Suprapubic skin (tissue), 4 donors: ENCODE measurements at places on chromosomes 6 and 20. TPM values are rescaled to one million over a fixed set of nuclear protein-coding genes. Genes with fewer than 3 reads are reported as not detected.

GRCh38 chr6:83270971-83271719, 78.0 kb downstream of the RWDD2A start:
- DNase-seq = no peak

DNA sequence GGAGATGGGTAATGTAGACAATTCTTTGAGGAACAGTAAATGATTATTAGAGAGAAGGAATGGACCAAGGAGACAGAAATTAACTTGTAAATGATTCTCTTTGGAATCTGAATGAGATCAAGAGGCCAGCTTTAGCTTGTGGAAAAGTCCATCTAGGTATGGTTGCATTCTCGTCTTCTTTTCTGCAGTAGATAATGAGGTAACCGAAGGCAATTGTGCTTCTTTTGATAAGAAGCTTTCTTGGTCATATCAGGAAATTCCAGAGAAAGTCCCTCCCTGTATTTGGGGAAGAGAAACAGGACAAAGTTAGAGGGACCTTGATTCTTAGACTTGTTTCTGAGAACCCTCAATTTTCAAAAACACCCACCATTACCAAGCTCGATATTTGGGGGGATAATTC, 109.1 kb upstream of the PRSS16 start:
- DNase-seq = no peak

GRCh38 chr6:14406614-14407331, 289.2 kb downstream of the CD83 start:
- DNase-seq = no peak

The KCNQ5 gene
- not detected for total RNA-seq

The DLK2 gene
- total RNA-seq = 61.7 TPM
